ENCODE measurements at places on chromosomes 12 and 14. TPM values are rescaled to one million over a fixed set of nuclear protein-coding genes. Genes with fewer than 3 reads are reported as not detected.

GRCh38 chr12:95116341-95116740 lies 42.9 kb upstream of the NR2C1 start:
- DNase-seq: no peak

DNA sequence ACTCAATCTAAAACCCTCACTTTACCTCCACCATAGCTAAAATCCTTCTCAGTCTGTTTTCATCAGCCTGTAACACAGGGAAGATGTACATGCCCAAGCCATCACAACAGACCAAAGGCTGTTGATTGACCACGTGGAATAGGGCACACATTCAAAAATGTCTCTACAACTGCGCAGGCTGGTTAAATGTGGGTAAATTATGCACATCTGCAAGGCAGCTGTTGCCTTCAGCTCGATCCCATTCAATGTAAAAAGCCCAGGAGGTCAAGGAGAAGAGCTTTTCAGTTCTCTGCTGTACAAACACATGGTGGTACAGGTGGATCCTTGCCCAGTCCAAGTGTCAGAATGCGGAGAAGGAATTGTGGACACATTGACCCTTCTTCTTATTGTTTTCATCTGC lies 354.0 kb downstream of the FLRT2 start:
- DNase-seq: no peak

- no peak for DNase-seq
Measured at GRCh38 chr12:95304673-95305198, 87.1 kb downstream of the VEZT start.

GRCh38 chr14:100967178-100967577 lies 63.7 kb upstream of the RTL1 start:
- no peak for DNase-seq

GRCh38 chr14:22118899-22119477 lies 445.4 kb upstream of the OR4E1 start:
- DNase-seq: no peak

DNA sequence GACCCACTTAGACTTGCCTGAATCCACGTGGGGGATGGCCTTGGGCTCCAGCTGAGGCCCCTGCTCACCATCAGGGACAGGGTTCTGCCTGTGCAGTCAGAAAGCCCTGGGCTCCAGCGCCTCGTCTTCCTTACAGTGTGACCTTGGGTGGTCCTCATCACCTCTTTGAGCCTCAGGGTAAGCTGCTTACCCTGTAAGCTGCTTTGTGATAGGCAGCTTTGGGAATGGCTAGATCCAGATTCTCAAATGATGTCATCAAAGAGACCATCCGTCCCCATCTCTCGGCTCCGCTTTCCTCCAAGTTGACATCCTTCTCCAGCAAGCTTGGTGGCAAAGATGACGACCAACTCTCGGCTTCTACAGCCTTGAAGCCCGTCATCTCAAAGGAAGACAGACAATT lies 127.0 kb downstream of the ADCK1 start:
- no peak for DNase-seq

DNA sequence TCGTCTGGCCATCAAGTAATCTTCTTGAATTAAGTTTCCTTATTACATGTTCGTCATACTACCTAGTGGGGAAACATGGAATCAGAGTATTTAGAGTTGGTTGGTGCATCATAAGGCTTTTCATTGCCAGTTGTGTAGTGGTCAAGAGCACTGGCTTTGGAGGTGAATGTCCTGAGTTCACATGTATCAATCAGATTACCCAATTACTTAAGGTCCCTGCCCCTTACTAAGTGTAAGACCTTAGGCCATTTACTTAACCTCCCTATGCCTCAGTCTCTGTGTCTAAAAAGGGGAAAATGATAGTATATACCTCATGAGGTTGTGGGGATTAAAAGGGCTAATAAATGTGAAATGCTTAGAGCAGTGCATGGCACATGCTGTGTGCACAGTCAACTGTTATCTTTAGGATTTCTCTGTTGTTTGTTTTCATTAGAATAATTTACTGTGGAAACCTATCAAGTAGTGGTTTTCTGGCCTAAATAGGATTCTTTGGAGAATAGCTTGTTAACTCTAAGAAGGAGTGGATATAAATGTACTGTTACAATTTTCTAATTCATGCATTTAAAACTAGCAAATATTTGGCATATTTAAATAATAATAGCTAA lies 27.0 kb downstream of the MSRB3 start:
- DNase-seq: no peak

- no peak for DNase-seq
Measured at GRCh38 chr12:104360983-104361707, 57.6 kb downstream of the EID3 start.

- no peak for DNase-seq
Measured at GRCh38 chr12:105214148-105214547, 21.8 kb downstream of the APPL2 start.

DNA sequence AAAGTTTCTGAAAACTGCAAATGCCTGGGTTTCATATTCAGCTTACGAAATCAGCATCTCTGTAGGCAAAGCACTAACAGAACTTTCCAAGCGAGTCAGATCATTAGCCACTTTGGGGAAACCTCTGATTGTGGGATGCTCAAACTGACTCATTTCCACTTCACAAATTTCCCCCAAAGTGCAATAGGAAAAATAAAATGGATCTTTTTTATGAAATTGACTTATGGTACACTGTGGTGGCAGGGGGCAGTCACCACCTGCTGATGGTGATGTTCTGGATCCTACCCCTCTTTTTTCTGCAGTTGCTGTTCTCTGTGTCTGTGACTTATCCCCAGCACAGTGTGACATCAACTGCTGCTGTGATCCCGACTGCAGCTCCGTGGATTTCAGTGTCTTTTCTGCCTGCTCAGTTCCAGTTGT lies 5.6 kb downstream of the TCTN1 start:
- no peak for DNase-seq

GRCh38 chr12:66774929-66775328 lies 96.1 kb upstream of the GRIP1 start:
- no peak for DNase-seq

DNA sequence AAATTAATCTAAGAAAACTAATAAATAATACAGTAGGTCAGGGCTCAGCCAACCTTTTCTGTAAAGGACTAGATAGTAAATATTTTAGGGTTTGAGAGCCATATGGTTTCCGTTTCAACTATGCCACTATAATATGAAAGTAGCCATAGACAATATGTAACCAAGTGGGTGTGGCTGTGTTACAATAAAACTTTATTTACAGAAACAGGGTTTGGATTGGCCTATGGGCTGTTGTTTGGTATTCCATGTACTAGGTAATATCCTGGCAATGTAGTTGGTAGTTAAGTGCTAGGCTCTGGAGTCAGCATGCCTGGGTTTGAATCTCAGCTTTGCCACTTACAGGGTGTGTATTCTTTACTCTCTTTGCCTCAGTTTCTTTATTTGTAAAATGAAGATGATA lies 156.5 kb upstream of the RPH3A start:
- no peak for DNase-seq

GRCh38 chr12:9264546-9264945 lies 56.4 kb upstream of the PZP start:
- no peak for DNase-seq

DNA sequence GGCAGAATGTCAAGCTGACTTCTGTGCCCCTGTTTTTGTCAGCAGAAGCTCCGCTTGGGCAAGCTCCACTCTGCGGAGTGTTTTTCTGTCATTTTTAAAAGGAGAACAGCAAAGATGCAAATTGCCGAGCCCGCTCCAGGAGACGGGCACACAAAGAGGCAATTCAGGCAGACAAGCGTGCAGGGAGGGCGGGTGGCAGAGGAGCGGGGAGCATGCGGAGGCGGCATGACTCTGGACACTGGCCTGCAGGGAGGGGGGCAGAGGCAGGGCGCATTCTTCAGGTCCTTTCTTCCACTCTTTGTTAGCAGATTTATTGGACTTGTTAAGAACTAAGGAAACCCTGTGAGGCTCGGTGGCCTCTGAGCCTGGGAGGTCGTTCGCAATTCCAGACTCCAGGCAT lies 187.3 kb upstream of the RMST start:
- no peak for DNase-seq

- no peak for DNase-seq
Measured at GRCh38 chr12:111367661-111368221, 1.2 kb downstream of the PHETA1 start.

GRCh38 chr12:52710730-52711129 lies 7.4 kb upstream of the KRT77 start:
- no peak for DNase-seq

DNA sequence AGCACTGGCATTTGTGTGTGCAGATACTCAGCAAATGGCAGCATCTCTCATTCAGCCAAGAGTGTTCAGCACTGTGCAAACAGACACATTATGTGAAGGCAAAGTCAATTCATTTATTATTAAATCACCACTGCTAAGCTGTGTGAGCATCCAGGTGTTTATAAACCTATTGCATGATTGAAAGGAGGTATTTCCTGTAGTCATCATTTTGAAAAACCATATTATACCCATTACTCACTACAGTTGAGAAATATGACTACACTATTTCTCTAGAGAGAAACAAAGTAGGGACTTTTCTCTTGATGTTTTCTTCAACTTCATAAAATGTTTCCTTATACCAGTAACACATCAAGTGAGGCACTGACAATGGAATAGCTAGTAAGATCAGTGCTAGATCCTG lies 13.7 kb downstream of the SPX start:
- no peak for DNase-seq

DNA sequence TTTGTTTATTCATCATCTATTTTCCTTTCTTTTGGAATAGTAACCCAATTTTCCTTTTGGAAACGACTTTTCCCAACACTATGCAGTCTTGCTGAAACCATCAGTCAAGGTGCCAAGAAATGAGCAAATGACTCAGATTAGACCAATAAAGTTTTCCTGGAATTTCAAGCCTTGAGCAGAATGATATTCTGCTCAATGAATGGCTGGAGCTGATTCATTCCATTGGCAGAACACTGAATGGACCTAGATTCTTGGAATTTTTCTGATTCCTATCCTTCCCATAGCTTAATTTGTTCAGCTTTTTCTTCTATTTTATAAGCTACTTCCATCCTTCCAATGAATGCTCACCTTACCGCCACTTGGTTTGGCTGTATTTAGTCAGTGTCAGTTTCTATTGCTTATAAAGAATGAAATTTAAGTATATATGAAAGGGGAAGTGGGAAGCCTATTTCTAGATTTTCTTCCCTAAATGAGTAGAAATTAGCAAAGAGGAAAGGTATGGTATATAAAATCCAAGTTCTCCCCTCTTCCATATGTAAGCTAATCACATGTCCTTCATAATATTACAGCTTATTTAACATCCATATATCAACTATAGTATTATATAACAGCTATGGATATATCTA lies 89.0 kb downstream of the C14orf39 start:
- DNase-seq: no peak

DNA sequence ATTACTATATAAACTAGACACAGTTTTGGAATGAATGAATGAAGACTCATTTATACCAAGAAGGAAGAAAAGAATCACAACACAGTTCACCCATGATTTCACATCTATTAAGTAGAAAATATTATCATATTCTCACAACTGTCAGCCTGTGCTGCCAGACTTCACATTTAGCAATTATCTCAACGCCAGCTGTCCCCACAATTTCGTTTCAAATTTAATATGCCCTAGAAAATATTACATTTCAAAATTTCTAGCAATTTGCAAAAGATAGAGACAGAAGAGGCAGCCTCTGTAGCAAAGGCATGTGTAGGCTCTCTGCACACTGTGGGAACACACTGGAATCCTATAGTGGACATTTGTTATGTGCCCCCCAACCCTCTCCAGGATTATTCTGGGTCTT lies 83.6 kb downstream of the ANKS1B start:
- DNase-seq: no peak

DNA sequence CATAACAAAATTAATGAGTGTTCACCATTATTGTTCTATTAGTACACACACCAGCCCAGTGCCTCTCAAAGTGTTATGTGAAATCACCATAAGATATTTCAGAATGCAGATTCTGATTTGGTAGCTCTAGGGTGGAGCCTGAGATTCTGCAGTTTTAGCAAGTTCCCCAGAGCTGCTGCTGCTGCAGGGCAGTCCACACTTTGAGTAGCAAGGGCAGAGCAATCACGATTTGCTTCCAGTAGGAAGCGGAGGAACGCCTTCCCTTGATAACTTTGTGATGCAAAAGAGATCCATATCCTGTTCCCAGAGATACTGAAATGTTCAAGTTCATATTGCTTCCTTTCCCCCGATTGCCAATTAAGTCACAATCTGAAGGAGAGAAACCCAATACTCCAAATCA lies 57.9 kb downstream of the SLC17A8 start:
- no peak for DNase-seq

DNA sequence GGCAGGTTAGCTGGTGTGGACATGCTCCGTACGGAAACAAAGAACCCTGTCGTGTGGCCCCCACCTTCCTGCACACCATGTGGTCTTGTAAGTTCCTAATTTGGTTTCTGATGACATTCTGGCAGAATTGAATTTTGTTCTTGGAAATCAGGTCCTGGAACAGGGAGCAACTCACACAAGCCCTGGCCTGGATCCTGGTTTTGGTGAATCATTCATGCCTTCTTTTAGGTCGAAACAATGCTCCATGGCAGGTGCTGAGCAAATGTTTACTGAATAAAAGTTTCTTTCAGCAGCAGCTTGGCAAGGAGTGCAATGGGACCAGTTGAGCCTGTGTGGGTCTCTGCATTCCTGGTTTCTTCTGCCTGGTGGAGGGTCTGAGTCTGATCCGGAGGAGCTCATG lies 978.4 kb downstream of the BCL11B start:
- DNase-seq: no peak

DNA sequence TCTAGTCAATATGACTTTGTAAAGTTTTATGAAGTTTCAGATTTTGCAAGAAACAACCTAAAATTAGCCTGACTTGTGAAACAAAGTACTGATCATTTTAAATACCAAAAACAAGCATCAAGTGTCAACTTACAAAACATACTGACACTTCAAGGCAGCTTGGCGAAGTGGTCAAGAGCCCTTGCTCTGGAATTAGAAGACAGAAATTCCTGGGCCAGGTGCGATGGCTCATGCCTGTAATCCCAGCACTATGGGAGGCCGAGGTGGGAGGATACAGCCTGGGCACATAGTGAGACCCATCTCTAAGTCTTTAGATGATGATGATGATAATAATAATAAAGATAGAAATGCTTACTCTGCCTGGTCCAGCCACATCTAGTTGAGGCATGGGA lies 45.4 kb upstream of the NR2C1 start:
- DNase-seq: no peak

DNA sequence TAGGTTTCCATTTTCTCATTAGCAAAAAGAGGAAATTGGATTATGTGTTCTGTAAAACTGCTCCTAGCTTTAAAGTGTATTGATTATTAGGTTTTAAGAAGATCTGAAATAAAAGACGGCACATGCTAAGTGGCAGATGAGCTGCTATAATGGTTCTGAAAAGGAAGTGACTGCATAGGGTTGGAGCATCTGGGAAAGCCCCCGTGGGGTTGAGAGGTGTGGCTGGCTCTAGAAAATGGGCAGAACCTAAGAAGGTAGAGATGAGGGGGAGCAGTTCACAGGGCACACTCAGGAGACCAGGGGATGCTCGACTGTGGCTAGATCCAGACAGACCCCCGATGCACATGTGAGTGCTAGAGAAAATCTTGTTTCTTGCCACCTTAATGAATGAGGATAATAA lies 1.9 kb downstream of the IFNG-AS1 start:
- no peak for DNase-seq

GRCh38 chr12:1283316-1283715 lies 292.3 kb downstream of the ERC1 start:
- no peak for DNase-seq

Gene RNFT2
- 1.6 TPM for total RNA-seq

Gene NEDD8
- total RNA-seq: 162 TPM

Gene NYNRIN
- total RNA-seq: 6.5 TPM

Gene FBLN5
- total RNA-seq: 121 TPM

Gene SPX
- 6.5 TPM for total RNA-seq

Gene KRT6C
- not detected for total RNA-seq

Gene SERPINA1
- 7.1 TPM for total RNA-seq

Gene SOAT2
- total RNA-seq: not detected

Gene SYT10
- not detected for total RNA-seq

Gene MYH7
- total RNA-seq: 201 TPM
